ENCODE measurements at places on chromosomes 7 and 10.

DNA sequence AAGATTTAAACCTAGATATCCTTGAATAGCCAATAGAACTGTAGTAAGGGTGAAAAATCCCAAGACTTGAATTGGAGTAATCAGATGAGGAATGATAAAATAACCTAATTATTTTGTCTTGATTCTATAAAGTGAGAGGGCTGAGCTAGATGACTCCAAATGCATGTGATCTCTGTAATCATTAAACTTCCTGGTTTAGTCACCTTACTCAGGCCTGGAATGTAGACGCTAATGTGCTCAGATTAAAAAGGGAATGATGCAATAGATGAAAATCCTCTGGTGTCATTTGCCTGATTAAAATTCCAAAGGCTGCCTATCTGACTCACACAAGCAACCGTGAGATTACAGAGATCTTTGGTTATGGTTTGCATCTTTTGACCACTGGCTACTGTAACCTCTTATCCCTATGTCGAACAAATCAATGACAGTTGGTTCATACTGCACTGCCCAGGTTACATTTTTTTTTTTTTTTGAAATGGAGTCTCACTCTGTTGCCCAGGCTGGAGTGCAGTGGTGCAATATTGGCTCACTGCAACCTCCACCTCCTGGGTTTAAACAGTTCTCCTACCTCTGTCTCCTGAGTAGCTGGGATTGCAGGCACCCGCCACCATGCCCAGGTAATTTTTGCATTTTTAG, 2.9 kb upstream of the HKDC1 start:
- no peak for DNase-seq

- no peak for DNase-seq
These were observed 394.4 kb upstream of the SEMA3A start for GRCh38 chr7:84589012-84589411.

DNA sequence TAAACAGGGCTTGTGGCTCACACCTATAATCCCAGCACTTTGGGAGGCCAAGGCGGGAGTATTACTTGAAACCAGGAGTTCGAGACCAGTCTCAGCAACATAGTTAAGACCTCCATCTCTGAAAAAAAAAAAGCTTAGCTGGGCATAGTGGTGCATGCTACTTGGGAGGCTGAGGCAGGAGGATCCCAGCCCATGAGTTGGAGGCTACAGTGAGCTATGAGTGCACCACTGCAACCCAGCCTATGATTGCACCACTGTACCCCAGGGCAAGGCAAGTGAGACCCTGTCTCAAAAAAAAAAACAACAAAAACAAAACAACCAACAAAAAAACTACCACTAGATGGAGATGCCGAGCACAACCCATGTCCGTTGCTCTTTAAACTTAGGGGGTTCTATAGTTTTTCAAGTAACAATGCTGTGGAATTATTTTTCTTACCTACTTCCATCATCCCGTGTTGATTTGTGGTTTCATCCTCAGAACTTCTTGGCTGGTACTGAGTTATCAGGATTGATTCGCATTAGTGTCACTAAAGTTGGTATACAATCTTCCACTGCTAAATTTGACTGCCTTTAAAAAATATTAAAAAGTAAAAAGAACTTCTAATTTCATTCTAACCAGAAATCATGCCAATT, 12.2 kb upstream of the REPIN1 start:
- DNase-seq: peak; percentile 2

- DNase-seq: no peak
These were observed 5.4 kb downstream of the RAB11FIP2 start for GRCh38 chr10:118041316-118041715.

GRCh38 chr10:28862219-28862618, 184.9 kb downstream of the BAMBI start:
- no peak for DNase-seq

GRCh38 chr7:151993977-151994676, 31.3 kb upstream of the GALNT11 start:
- DNase-seq: no peak

DNA sequence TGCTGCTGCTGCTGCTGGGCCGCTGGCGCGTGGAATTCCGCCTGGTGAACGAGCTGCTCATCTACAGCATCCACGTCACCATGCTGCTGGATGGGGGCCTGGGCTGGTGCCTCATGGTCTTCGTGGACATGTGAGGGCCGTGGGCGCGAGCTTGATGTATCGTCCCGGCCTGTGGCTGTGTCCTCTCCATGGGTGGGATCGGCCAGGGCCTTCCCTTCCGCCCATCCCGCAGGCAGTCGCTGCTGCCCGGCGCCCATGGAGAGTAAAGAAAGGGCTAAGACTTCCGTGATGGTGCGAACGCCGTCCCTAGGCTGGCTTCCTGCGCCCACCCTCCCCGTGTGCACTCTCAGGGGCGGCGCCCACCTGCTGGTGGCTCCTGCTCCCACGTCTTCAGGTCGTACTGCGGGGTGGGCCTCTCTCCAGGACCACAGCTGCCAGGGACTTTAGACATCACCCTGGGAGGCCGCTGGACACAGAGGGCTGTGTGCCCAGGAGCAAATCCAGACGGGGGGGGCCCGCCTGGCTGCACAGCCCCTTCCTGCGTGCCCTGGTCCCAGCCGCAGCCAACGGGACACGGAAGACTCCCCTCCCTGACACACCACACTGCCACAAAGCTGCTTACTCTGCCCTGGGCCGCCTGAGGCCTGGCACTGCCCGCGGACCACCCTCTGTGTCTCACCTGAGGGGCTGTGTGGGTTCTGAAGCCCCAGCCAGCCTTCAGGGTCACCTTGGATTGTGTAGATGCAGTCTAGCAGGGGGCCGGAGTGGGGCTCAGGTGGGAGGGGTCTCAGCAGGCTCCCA, 167.5 kb downstream of the SEPTIN7 start:
- DNase-seq: no peak

DNA sequence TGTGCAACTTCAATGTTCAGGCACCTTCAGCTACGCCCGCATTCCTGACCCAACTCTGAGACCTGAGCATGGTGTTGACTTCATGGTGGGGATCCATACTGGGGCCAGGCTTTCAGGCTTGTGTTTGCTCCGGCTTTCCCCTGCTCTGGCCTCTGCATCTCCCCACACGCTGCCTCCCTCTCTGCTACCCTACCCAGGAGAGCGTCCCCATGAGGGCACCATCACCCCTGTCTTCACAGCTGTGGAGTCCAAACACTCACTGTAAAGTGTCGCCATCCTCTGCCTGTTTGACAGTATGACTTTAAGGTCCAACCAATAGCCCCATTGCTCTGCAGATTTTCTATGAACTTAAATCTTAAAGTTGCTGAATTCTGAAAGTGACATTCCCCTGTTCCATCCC, 199.0 kb upstream of the GRB10 start:
- no peak for DNase-seq

DNA sequence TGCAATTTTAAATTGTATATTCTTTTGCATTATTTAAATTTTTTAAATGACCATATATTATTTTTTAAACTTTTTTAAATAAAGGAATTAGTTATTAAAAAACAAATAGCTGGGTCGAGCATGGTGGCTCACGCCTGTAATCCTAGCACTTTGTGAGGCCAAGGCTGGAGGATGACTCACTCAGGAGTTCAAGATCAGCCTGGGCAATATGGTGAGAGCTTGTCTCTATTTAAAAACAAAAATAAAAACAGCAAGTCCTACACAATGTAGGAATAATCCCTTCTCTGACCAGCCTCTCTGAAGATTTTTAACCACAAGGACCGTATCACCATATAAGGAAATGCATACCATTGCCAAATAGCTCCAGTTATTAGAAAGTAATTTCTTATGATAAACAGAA, 19.6 kb downstream of the NOC3L start:
- DNase-seq: no peak

DNA sequence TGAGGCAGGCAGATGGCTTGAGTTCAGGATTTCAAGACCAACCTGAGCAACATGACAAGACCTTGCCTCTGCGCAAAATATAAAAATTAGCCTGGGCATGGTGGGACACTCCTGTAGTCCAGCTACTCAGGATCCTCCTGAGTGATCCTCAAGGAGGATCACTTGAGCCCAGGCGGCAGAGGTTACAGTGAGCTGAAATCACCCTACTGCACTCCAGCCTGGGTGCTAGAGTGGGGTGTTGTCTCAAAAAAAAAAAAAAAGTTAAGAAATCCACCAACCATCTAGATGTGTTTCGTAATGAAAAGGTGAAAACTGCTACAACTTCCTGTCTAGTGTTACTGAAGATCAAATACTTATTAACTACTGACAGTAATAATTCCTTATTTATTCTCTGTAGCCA, 8.1 kb downstream of the GLCCI1 start:
- no peak for DNase-seq

- DNase-seq: no peak
These were observed 124.9 kb downstream of the SND1 start for GRCh38 chr7:127776776-127777386.

DNA sequence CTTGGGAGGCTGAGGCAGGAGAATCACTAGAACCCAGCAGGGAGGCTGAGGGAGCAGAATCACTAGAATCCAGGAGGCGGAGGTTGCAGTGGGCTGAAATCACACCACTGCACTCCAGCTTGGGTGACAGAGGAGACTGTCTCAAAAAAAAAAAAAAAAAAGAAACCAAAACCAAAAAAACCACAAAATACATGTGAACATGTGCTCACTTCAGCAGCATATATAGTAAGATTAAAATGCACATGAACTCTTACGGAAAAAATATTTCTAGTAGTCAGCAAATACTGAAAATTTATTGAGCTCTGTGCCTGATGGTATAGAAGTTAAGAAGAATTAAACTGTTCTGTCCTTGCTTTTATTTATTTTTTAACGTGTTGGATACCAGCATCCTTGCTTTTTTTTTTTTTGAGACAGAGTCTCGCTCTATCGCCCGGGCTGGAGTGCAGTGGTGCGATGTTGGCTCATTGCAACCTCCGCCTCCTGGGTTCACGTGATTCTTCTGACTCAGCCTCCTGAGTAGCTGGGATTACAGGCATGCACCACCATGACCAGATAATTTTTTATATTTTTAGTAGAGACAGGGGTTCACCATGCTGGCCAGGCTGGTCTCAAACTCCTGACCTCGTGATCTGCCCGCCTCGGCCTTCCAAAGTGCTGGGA, 9.6 kb upstream of the ZNF487 start:
- DNase-seq: no peak

DNA sequence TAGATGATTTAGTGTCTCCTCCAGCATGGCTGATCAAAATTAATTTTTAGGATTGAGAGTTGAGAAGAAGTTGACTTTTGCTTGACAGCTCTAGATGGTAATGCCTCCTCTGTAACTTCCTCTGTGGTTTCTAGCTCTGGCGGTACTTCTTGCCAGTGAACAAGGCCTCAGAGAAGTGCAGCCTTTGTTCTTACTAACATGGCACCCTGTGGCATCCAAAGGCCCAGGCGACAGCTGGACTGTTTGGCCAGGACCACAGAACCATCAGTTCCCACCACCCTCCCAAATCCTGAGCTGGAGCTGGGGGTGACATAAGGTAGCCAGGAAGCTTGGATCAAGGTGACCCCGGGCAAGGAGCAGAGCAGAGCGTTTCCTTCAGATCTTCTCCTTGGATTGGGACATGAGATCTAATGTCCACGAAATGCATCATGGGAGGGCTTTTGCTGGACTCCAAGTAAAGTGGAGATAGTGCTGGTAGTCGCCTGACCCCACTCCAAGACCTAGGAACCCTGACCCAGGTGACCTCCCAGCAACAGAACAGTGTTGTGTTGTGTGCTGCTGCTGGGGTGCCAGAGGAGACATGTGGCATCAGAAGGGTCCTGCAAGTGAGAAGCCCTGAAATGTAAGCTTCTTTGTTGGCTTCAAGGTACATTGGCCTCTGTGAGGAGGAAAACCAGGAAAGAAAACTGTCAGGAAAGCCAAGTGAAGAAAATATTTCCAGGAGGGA, 41.8 kb downstream of the APBB1IP start:
- no peak for DNase-seq

DNA sequence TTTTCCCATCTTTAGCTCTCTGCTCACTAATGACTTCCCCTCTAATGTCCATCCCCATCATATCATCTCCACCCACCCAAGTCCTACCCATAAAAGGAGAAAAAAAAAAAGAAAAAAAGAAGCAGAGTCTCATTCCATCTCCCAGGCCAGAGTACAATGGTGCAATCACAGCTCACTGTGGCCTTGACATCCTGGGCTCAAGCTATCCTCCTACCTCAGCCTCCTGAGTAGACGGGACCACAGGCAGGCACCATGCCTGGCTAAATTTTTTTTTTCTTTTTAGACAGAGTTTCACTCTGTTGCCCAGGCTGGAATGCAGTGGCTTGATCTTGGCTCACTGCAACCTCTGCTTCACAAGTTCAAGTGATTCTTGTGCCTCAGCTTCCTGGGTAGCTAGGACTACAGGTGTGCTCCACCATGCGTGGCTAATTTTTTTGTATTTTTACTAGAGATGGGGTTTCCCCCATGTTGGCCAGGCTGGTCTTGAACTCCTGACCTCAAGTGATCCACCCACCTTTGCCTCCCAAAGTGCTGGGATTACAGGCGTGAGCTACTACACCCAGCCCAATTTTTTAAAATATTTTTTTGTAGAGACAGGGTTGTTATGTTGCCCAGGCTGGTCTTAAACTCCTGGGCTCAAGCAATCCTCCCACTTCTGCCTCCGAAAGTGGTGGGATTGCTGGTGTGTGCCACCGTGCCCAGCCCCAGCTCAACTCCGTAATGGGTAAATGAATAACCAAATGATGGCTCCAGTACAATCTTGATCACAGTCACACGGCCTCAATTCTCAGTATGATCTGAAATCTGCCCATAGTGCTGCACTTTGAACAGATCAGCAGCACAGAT, 24.6 kb upstream of the SGMS1 start:
- DNase-seq: no peak

DNA sequence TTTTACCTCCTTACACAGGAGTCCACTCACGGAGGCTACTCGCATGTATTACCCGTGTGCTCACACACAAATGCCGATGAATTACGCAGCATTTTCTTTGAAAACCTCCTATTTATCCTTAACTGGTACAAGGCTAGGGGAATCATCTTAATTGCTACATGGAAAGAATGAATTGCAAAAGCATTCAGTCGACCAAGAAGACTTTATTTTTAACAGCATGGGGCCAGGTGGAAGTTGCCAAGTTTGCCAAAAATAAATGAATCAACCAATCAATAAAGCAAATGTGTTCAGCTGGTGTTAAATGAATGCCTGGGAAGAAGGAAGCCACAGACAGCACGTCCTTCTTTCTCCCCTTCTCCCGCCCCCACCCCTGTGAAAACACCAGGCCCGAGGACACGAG, 55.8 kb downstream of the CTBP2 start:
- no peak for DNase-seq

DNA sequence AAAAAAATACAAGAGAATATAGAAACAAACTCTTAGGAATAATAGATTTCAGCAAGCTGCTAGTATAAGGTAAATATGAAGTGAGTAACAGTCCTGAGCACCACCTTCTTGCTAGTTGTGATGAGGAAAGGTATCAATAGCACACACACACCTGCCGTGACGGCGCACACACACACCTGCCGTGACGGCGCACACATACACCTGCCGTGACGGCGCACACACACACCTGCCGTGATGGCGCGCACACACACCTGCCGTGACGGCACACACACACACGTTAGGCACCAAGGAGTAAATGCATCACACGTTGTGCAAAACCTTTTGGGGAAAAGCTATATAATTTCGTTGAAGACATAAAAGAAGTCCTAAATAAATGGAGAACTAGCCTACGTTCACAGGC, 4.7 kb upstream of the JAKMIP3 start:
- DNase-seq: no peak

GRCh38 chr10:33353853-33354252, 19.4 kb upstream of the NRP1 start:
- no peak for DNase-seq

GRCh38 chr7:13920053-13920697, 69.3 kb downstream of the ETV1 start:
- peak; percentile 31 for DNase-seq

- DNase-seq: no peak
These were observed 71.6 kb downstream of the CELF2 start for GRCh38 chr10:11089272-11089671.

- no peak for DNase-seq
These were observed 1.9 kb downstream of the NKX1-2 start for GRCh38 chr10:124447751-124448466.
